Activated naive CD4-positive, alpha-beta T cell treated with anti-CD3 and anti-CD28 coated beads for 36 hours (primary cell): ENCODE measurements at places on chromosomes 13 and 19. TPM values are rescaled to one million over a fixed set of nuclear protein-coding genes. Genes with fewer than 3 reads are reported as not detected.

- DNase-seq: no peak
Measured at GRCh38 chr19:928471-929202, 2.8 kb downstream of the ARID3A start.

DNA sequence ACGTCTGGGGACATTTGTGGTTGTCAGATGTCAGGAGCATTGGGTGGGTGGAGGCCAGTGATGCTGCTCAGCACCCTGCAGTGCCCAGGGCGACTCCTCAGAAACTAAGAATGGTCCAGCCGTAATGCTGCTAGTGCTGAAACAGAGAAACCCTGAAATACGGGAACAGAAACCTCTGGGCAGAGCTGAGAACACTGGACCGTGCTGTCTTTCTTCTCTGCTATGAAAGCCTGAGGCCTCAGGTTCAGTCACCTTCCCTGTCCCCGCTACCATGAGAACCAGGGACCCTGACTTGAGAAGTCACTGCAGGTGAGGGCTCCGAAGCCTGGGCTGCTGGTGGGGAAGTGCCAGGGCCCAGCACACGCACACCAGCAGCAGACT, 13.4 kb downstream of the CAPS start:
- no peak for DNase-seq

- no peak for DNase-seq
Measured at GRCh38 chr13:23806874-23807526, 82.2 kb downstream of the MIPEP start.

- no peak for DNase-seq
Measured at GRCh38 chr13:56530096-56530495, 610.6 kb upstream of the PRR20A start.

- DNase-seq: peak; percentile 52
Measured at GRCh38 chr19:49151267-49152118, 3.7 kb downstream of the HRC start.

The NMRK2 gene
- not detected for total RNA-seq
